Hematopoietic multipotent progenitor cell treated with erythropoietin and hydrocortisone succinate and interleukin-3 and kit ligand, for 8 days (in vitro differentiated cells): ENCODE measurements at places on chromosomes 7 and 10.

DNA sequence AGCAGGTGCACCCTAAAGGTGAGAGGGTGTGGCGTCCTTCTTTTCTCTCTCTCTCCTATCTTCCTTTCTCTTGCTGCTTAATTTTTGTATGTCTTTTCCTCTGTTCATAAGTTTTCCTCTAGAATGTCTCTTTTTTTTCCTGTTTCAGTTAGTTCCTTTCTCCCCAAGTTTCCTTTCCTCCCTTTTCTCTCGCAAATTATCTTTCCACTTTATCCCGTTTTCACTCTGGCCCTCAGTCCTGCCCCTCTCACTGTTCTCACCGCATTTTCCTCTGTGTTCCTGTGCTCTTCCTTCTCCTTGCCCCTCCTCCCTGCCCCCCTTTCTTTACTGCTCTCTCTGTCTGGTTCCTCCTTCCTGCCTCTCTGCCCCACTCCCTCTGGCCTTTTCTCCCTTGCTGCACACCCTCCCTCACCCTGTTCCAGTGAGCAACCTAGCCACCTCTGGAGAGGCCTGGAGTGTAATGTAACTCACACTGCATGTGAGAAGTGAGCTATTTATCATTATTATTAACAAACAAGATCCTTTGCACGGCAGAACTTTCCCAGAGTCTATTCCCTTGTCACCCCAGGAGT lies 158.5 kb downstream of the C10orf105 start:
- DNase-seq = no peak

GRCh38 chr7:77954773-77955555 lies 156.4 kb downstream of the PHTF2 start:
- no peak for DNase-seq

DNA sequence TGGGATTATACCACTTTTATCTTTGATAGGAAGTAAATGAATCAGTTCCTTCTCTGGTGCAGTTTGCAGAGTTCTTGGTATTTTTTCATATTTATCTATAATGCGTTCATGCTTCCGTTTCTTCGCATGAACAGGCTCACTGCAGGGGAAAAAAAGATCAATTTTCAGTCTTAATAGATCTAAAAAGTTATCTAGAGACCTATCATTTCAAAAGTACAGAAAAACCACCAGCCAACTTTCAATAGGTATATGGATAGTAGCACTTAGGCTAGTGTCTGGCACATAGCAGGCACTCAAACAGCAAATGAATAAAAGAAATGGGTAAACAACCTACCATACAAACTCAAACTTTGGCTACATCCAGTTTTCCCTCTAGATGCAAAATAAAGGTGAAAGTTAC lies 5.5 kb downstream of the NOC3L start:
- DNase-seq = no peak

DNA sequence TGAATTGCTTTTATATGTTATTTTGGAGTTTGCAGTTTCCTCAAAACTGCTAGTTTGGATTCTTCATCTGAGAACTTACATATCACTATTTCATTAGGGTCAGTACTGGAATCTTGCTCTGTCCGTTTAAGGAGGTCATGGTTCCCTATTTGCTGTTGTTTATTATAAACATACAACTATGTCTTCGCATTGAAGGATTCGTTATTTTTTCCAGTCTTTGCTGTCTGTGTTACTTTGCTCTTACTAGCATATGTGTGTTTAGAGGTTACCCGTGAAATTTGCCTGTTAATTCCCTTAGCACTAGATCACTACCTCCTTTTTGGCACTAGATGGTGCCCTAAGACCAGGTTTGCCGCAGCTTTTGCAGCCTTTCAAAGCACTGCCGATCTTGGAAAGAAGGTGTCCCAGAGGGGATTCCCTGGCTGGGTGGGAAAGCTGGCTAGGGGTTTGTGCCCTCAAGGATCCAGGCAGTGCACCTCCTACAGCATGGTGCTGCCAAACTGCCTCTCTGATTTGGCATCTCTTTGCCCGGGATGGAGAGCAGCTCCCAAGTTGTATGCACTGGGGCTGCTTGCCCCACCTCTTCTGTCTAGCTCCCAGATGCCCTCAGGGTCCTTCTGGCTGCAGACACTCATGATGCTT lies 103.1 kb upstream of the APBB1IP start:
- DNase-seq = peak; percentile 79

- DNase-seq = no peak
Observed at GRCh38 chr7:132162556-132163144, 413.6 kb downstream of the PLXNA4 start.

GRCh38 chr10:8055420-8056349 lies 1.2 kb downstream of the GATA3 start:
- no peak for DNase-seq

DNA sequence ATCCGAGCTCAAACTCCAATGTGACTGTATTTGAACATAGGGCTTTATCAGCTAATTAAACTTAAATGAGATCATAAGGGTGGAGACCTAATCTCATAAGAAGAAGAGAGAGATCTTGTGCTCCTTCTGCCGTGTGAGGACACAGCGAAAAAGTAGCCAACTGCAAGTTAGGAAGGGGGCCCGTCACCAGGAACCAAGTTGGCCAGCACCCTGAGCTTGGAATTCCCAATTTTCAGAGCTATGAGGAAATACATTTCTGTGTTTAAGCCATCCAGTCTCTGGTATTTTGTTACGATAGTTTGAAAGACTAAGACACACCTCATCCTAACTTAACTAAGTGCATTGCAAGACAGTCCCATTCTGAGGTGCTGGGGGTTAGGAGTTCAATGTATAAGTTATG lies 14.1 kb upstream of the WDR86 start:
- DNase-seq = no peak

- DNase-seq = peak; percentile 34
Observed at GRCh38 chr10:29849126-29849833, 210.1 kb downstream of the JCAD start.

DNA sequence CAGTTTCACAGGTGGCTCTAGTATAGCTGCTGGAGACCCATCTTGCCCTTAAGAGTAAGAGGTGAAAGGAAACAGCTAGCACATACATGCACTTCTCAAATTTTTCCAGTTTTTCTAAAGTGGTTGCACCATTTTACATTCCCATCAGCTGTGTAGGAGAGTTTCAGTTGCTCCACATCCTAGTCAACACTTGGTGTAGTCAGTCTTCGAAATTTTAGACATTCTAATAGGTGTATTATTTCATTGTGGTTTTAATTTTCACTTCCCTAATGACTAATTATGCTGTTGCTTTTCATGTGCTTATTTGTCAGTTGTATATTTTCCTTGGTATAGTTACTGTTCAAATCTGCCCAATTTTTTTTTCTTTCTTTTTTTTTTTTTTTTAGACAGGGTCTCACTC lies 9.5 kb upstream of the HACD1 start:
- no peak for DNase-seq

- DNase-seq = no peak
Observed at GRCh38 chr7:2878306-2878705, 34.2 kb upstream of the GNA12 start.

DNA sequence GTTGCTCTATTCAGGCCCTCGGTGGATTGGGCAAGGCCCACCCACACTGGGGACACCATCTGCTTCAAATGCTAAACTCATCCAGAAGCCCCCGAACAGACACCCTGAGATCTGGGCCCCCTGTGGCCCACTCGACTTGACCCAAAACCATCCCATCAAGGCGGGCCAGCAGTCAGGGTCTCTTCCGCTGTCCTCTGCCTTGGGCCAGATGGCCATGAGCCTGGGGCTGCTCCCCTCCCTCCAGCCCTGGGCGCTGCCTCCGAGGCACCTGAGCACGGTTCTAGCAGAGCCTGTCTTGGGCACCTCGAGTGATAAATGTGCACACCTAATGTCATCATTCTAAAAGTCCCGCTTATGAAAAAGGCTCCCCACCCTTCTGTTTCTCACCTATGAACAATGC lies 449.4 kb downstream of the TCERG1L start:
- DNase-seq = no peak

GRCh38 chr10:79098596-79099015 lies 29.8 kb downstream of the ZMIZ1 start:
- no peak for DNase-seq

DNA sequence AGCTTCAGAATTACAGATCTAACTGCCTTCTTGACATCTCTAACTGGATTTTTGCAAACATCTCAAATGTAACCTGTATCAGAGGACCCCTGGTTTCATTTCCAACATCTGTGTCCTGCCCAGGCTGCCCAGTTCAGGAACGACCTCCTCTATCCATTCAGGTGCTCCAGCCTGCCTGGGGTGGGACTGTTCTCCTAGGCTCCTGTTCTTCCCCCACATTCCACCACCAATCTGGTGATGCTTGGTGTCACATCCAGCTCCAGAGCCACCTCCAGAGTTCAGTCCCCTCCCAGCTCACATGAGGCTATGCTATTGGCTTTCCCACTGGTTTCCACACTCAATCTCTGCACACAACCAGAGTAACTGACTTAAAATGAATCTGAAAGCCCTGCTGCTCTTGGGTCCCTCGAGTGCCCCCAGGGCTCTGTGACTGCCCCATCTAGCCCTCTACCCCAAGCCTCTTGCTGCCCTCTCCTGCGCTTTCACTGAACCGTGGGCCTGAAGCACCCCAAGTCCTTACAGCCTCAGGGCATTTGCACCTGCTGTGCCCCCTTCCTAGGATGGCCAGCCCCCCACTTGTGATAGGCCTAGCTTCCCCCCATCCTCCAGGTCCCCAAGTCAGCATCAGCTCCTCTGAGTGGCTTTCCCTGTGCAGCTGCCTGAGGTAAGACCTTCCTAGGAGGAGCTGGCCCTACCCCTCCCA lies 46.1 kb downstream of the PPIF start:
- DNase-seq = no peak

- no peak for DNase-seq
Observed at GRCh38 chr7:29329686-29330085, 135.1 kb downstream of the CHN2 start.

GRCh38 chr7:106775552-106775936 lies 89.5 kb upstream of the PIK3CG start:
- DNase-seq = no peak

GRCh38 chr7:1137517-1138167 lies 22.4 kb downstream of the ZFAND2A start:
- peak; percentile 21 for DNase-seq

DNA sequence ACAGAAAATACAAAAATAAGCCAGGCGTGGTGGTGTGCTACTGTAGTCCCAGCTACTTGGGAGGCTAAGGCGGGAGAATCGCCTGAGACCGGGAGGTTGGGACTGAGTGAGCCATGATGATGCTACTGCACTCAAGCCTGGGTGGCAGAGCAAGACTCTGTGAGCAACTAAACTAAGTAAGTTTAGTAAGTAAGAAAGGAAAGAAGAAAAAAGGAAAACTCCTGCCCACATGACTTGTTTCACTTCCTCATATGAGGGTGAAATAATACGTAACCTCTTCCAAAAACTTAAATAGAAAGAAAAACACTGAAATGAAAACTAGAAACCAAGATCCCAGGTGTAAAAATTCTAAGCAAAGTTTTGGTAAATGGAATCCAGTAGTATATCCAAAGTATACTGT lies 79.6 kb downstream of the LARP4B start:
- no peak for DNase-seq

- no peak for DNase-seq
Observed at GRCh38 chr7:44693641-44694313, 54.9 kb upstream of the ZMIZ2 start.

DNA sequence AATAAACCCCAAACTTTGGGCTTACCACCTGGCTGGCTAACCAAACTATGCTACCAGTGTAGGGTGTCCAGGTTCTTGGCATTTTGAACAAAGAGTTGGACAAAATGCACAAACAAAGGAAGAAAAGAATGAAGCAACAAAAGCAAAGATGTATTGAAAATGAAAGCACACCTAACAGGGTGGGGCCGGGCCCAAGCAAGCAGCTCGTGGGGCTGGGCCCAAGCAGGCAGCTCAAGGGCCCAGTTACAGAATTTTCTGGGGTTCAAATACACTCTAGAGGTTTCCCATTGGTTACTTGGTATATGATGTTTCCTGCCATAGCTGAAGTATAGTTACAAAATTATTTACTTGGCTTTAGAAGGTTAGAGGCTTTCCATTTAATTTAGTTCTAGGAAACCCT lies 15.7 kb downstream of the ACADSB start:
- no peak for DNase-seq

GRCh38 chr7:26346611-26347203 lies 55.0 kb downstream of the SNX10 start:
- no peak for DNase-seq

DNA sequence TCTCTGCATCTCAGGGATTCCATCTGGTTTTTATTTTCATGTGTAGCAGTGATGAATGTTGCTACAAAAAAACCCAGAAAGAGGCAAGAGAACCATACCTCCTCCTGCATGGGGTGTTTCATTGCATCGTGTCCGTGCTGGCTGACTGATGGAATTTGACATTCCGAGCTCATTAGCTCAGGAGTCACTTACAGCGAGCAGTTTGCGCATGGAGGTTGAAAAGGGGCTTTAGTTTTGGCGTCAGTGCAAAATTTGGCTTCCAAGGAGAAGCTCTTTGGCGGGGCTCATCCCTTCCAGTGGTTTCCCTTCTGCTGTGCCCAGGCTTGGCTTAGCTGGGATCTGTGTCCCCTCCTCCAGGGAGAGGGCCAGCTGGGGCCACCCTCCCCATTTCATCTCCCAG lies 25.8 kb downstream of the EMX2 start:
- no peak for DNase-seq

DNA sequence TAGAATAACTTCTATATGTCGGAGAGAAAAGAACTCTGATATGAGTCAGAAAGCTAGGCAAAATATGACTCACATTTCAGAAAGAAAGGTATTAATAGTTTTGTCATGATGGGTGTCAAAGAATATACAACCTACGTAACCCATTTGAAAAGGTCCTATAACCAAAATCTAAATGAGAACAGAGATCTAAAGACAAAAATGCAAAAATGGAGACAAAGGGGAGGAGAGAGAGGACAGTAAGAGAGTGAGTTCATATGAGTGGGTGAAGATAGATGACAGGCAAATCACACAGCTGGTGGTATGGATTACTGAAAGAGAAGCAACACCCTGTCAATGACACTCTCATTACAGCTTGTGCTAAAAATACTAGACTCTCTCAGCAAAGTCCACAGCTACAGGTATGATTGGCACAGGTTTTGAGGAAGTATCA lies 25.6 kb downstream of the ANKMY2 start:
- no peak for DNase-seq

GRCh38 chr10:7243873-7244272 lies 167.0 kb downstream of the SFMBT2 start:
- no peak for DNase-seq

GRCh38 chr7:104410742-104411141 lies 82.3 kb downstream of the LHFPL3 start:
- DNase-seq = no peak
